NCI-H2029 (cell line): ENCODE measurements at places on chromosomes 6 and 20.

DNA sequence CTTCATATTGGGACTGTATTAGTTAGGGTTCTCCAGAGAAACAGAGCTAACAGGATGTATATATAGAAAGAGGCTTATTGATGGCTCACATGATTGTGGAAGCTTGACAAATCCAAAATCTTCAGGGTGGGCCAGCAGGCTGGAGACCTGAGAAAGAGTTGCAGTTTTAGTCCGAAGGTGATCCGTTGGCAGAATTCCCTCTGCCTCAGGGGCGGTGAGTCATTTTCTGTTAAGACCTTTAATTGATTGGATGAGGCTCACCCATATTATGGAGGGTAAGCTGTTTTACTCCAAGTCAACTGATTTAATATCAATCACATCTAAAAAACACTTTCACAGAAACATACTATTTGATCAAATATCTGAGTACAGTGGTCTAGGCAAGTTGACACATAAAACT is 113.6 kb downstream of the FLRT3 start:
- no peak for DNase-seq

- DNase-seq, result peak; percentile 78
Observed at GRCh38 chr6:118401325-118401975, 146.6 kb upstream of the PLN start.

DNA sequence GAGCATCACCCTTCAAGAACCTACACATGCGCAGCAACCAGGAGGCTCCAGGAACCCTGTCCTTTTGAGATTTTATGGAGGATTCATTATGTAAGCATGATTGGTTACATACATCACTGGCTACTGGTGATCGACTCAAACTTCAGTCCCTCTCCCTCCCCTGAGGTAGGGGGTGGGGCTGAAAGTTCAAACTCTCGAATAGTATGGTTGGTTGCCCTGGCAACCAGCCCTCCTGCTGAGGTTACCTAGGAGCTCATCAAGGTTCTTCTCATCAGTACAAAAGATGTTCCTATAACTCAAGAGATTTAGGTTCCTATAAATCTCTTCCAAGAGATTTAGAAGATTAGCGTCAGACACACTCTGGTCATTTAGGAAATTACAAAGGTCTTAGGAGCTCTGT is 21.9 kb upstream of the ZSCAN9 start:
- no peak for DNase-seq

DNA sequence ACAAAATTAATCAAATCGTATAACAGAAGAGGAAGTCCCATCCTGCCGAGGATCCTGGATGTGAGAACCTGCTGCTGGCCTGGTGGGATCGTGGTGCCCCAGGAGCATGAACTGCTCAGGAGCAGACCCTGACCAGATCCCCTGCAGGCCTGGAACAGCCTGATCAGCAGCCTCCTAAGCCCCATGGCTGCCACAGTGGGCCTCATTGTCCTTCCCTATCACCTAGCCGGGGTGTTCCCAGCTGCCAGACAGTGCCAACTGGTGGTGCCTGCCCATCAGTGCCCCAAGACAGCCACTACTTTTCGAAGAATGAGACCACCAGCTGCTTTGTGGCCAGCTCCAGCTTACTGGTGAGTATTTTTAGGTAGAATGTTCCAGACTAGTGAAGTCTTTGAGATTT is 19.6 kb upstream of the MAS1L start:
- no peak for DNase-seq

- DNase-seq, result no peak
Observed at GRCh38 chr6:15090145-15090579, 155.7 kb upstream of the JARID2 start.

GRCh38 chr6:30219244-30219643 is 6.0 kb upstream of the TRIM26 start:
- peak; percentile 80 for DNase-seq

DNA sequence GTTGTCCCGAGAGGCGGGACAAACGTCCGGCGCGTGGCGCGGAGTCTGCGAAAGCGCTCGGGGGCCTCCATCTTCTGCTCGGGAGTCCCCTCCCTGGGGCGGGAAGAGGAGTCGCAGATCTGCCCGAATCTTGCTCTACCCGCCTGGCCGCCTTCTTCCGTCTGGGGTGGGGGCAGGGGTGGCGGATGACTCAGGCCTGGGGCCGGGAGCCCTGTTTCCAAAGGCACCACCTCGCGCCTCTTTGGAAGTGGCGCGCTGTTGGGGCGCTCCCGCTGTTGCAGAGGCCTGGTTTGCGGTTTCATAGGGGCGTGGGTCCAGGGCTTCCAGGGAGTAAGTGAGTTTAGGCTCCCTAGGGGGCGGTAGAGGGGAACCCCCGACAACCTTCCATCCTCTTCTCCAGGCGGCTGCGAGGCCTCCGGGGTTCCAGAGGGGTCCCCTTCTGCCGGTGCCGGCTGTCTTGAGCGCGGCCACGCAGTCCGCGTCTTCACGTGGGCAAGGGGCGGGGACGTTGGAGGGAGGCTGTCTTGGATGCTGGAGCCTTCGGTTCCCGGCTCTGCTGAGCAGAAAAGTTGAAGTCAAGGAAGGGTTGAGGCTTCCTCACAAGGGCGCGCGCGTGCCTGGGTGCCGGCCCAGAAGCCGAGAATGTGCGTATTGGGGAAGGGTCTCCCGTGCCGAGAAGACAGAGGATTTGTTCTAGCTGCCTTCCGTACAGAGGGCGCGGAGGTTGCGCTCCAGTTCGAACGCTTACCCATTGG is 2.6 kb upstream of the TFAP2C start:
- DNase-seq, result no peak

GRCh38 chr20:8851446-8851845 is 217.4 kb upstream of the PLCB4 start:
- no peak for DNase-seq

DNA sequence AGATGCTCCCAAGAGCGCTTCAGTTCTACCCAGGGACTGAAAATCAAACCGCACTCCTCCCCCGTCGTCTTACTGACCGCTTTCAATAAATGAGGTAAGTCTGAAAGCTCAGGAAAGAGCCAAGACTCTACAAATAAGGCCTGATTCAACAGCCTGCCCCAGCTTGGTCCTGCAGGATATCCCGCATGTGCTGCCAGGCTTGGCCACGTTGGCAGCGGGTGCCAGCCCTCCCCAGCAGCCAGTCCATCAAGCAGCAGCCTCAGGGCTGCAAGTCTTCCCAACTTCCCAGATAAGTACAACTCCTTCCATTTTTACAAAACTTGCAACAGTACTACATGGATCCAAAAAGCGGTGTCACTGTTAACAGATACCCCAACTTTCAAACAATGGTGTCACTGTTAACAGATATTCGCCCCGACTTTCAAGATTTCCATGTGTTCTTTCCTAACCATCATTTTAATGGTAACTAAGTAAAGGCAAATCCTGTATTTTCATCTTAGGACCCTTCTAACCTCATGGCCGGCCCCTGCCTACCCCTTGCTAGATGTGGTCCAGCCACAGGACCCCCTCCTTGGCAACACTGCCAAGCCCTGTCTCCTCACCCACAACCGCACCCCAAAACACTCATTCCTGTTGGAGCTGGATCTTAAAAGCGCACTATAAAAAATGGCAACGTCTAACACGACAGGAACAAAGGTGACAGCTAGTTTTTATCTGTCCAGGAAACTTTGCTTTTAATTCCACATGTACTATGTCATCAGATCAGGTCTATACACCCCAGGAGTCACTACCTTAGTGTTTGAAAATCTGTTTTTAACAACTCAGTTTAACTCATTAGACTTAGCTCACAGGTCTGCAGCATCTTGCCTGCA is 28.0 kb downstream of the DIDO1 start:
- DNase-seq, result no peak

DNA sequence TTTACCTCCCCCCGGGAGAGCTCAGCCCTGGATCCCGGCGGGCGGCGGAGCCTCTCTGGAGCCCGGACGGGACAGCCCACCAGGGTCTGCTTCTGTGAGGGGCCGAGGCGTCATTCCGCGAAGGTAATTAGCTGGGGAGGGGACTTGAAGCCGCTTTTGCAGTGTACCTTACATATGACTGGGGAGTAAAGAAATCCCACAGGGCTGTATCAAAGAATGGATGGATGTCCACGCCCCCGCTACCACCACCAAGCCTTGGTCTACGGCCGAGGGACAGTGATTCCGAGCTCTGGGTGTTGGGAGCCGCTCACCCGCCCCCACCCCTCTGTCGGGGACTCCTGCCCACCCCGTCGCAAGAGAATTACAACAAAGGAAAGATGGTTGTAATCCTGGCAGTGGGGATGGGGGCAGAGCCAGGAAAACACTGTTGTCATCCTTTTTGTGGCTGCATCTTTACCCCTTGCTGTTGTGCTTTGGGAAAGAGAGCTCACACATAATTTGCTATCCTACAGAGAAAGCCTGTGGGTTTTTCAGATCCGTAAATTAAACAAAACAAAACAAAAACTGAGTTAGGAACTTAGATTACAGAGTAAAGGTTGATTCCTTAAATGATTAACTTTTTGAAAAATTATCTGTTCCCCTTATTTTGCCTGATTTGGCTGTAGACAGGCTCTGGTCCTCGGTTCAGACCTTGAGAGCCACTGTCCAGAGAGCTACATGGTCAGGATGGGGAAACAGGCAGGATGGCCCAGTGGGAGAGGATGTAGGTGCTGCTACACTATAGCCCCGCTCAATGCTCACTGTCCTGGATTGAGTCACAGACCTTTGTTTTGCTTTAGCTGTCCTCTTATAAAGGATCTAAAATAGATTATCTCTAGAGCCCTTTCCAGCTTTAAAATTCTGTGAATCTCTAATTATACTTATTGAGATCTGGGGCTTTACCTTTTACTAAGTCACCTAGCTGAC is 997 bp upstream of the FBXO30 start:
- DNase-seq, result no peak
